NCI-H2081 treated with DMSO at 0.1 percent for 48 hours (cell line): ENCODE measurements at places on chromosomes 12 and 14.

DNA sequence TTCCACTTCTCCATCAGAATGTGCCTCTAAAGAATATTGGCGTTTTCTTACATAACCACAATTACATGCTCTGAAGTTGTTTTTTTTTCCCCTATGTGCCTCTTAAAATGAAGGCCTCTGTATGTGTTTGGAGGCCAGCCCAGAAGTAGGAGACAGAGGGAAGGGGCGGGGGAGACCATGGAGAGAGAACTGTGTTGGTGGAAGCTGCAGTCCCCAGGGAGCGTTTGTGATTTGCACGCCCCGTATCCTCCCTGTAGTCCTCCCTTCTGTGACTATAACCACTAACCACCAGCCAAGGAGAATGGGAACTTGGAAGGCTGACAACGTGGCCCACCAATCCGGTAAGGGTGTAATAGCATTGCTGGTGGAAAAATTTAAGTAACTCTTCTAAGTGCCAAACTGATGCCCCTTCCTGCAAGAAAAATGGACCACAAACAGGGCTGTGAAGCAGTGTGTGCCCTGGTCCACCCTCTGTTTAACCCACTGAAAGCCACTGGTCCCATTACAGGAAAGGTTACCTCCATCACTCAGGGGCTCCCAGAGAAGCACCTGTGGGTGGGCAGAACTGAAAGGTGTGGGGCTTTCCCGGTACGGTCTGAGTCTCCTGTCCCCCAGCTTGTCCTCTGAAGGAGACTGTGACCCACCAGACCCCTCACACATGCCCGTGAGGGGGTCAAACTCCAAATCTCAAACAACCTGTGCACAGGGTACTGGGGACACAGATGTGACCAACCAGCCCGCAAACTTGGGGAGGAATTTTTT is 36.8 kb downstream of the CCDC88C start:
- DNase-seq, result no peak

DNA sequence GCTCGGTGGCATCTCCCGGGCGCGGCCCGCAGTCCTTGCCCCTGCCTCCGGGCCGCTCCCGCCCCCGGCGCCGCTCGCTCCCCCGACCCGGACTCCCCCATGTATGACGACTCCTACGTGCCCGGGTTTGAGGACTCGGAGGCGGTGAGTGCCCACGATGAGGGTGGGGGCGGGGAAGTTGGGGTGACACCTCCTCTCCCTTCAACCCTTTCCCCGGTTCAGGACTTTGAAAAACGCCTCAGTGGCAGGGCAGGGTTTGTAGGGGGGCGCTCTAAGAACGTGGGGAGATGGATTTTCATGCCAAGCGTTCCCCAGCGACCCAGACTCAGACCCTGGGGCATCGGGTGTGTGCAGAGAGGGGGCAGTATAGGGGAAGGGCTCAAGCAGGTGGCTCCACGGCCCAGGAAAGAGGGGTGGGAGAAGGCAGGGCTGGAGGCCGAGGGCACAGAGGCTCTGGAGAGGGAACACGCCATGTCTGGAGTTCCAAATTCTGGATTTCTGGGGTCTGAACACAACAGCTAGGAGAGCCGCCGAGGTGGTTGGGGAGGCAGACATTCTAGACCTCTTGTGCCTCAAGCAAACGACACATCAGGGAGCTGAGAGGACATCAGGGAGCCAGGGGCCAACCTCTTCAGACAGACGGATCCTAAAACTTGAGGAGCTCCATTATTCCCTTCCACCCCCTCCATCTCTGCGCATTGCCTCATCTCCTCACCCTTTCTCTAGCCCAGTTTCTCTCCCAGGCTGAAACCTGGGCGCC is 715 bp downstream of the CACNB3 start:
- DNase-seq, result no peak

DNA sequence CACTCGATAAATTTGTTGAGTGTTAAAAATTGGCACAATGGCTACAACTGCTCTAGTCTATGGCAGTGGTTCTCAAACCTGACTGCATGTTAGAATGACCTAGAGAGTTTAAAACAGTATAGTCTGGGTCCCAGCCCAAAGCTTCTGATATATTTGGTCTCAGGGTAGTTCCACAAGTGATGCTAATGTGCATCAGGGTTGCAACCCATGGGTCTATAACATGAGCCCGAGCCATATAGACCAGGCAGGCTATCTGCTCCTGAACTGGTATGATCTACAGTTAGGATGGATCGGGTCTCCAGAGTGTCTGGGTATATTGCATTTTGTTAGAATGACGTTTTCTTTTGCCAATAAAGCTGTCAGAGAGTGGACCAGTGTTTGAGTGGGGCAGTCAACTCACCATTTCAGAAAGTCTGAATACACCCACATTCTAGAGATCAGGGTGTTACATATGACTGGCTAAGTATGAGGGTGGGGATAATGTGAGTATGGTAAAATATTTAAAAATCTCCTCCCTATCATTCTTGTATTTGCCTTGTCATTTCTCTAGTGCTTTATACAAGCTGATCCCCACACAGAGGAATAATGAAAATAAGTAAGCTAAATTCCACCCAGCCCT is 80.9 kb downstream of the FRMD6 start:
- DNase-seq, result no peak

DNA sequence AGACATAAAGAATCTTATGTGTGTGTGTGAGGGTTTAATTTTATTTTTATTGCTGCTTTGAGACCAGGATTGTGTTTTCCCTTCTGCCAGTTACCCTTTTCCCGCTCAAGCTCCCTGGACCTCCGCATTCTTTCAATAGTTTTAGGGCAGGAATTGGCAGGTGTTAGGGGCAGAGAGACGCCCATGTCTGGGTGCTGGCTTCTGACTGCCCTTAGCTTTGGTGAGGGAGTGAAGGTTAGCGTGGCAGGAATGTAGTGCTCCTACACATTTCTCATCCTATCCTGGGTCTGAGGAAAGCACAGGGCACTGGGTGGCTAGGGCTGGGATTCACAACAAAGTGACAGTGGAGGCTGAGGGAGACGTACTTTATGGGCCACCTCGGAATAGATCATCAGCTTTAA is 428.1 kb downstream of the ZFP36L1 start:
- DNase-seq, result no peak

DNA sequence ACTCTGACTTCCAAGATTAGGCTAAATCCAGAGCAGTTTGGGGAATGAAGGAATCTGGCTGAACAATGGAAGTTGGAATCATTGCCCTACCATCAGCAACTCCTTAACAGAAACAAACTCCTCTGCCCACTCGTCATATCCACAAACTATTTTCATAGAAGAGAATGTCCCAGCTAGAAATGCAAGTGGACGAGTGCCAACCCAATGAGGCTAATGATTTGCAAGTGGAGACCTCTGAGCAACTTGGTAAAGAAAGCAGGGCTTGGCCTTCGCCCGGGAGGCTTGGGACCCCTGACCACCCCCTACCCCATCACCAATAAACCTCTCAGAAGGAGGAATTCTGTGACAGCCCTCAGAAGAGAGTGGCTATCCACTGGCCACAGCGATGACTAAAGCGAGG is 40.0 kb upstream of the DDX11 start:
- DNase-seq, result no peak

DNA sequence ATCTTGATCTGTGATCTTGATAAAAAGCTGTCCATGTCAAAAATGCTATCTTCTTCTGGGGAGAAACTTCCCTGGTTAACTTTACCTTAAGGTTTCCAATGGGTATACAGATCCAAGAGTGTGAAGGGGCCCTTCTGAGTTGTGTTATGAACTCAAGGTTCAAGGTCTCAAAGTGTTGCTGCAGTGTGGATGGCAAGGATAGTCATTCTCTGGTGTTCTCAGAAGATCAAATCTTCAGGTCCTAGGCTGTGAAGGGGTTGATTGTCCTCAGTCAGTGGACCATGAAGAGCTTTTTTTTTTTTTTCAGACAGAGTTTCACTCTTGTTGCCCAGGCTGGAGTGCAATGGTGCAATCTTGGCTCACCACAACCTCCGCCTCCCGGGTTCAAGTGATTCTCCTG is 114.4 kb downstream of the SPTSSA start:
- DNase-seq, result no peak

- peak; percentile 92 for DNase-seq
Measured at GRCh38 chr12:113245695-113246477, 24.6 kb downstream of the TPCN1 start.

GRCh38 chr14:31726337-31726736 is 165.1 kb downstream of the NUBPL start:
- no peak for DNase-seq

GRCh38 chr12:84998341-84998740 is 37.7 kb downstream of the TSPAN19 start:
- DNase-seq, result no peak

- no peak for DNase-seq
Measured at GRCh38 chr12:117125272-117125613, 26.0 kb upstream of the TESC start.

DNA sequence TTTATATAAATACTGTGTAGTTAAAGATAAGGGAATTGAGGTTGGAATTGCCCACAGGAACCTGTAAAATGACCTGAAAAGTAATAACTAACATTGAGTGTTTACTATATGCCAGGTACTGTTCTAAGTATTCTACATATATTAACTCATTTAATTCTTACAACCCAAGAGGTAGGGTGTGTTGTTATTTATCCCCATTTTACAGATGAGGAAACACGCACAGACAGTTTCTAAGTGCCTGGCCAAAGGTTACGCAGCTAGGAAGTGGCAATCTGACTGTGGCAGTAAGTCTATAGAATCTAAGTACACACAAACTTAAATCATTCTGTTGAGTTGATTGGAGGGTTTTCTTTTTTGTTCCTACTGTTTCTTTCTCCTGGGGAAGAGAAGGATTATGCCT is 1.1 kb upstream of the TSPAN31 start:
- DNase-seq, result no peak

GRCh38 chr12:45246236-45246635 is 30.3 kb downstream of the ANO6 start:
- DNase-seq, result no peak

DNA sequence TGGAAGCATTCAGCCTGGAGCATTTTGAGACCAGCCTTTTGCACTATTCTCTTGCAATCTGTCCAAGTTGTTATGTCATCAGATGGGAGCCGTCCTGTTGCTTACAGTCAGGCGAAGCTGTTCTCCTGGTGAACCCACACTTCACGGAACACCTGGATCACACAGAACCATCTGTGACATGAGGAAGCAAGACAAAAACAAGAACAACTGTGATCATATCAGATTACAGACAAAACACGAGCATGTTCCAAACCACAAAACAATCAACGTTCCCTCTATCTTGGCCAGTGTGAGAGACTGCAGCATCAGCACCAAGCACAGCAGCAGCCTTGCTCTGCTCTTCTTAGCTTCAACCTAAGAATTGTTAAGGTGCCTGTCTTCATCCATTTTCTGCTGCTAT is 180.5 kb upstream of the SFSWAP start:
- DNase-seq, result no peak

DNA sequence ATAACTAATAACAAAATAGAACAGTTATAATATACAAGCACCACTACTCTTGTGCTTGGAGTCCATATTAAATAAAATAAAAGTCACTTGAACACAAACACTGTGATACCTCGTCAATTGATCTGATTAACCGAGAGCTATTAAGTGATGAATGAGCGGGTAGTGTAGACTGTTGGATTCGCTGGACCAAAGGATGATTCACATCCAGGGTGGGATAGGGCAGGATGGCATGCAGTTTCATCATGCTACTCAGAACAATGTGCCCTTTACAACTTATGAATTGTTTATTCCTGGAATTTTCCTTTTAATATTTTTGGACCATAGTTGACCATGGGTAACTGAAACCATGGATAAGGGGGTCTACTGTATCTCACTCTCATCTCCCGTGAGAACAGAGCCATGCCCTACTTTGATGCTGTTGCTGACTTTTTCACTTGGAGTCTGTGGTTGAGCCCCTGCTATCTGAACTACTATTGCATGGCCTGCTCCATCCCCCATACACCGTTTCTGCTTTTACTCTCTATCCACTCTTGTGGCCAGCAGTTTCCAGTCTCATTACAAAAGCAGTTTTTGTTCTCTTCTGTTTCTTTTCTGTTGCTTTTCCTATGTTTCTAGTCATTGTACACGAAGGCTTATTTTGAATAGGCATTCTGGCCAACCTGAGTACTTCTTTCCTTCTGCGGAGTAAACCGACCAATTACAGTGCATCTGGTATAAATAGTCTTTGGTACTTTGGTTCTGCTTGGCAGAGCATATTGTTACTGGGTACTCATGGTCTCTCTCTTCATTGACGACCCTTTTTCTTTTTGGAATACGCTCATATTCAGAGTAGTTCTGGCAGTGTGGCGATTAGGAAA is 12.2 kb downstream of the TMTC2 start:
- DNase-seq, result no peak

DNA sequence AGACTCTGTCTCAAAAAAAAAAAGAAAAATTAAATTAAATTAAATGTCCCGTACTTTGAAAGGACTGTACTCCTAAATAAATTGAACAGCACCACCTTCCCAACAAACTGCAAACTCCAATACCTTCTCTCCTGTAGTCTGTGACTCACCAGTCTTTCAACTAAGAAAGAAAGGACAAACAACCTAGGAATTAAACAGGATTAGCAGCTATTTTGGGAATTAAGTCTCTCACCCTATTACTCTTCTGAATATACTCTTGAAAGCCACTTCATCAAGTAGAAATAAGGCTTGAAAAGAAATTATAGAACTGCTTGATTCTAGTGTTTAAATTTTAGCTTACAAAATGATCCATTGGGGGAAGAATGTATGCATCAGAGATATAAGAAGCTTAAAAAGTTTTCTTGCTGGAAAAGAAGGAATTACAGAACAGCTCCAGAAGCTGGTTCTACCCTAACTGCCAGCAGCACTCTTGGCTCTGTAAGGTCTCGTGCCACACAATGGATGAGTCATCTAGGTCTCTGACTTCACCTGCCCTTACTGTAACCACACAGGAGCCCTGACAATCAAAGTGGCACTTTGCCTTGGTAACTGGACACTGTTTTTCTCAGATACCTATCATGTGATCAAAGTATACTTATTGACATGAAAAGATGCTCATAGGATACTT is 57.0 kb upstream of the CERS5 start:
- no peak for DNase-seq
